ENCODE measurements at places on chromosomes 16 and 17.
A peak's percentile ranks its signal among the peaks of the same experiment; 100 is the strongest.

DNA sequence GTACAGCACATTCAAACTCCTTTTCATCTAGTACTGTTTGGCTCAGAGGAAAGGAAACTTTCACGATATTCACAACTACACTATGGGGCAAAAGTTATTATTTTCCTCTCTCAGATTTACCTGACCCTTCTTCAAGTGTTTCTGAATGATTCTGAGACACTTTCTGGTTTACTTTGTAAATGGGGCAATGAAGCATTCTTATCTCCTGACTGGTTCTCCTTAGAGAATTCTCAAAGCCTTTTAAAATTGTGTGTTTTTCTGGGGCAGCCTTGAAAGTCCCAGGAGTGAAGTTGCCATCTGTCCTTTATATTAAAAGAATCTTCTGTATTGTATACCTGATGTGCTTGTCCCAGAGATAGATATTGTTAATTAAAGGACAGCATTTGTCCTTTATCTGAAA, 264.9 kb downstream of the FTO start:
- no peak for DNase-seq

DNA sequence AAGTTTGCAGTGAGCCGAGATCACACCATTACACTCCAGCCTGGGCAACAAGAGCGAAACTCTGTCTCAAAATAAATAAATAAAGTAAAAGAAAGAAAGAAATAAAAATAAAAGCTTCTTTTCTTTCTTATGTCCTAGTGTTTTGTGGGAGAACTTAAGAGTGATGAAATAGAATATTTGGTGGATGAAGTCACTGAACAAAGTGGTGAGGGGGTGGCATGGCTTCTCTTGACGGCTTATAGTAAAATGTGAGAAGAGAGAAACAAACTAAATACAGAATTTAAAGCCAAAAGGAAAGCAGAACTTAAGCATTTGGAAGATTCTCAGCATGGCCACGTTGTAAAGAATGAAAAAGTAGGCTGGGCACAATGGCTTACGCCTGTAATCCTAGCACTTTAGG, 15.3 kb downstream of the SGF29 start:
- DNase-seq = no peak

- DNase-seq = no peak
Measured at GRCh38 chr17:59893676-59894100, 767 bp downstream of the RPS6KB1 start.

- DNase-seq = no peak
Measured at GRCh38 chr17:45353043-45353442, 36.2 kb upstream of the MAP3K14 start.

- no peak for DNase-seq
Measured at GRCh38 chr16:14132696-14133048, 61.6 kb downstream of the MRTFB start.

- DNase-seq = peak; percentile 76
Measured at GRCh38 chr17:77429969-77430752, 289.4 kb downstream of the SEC14L1 start.

DNA sequence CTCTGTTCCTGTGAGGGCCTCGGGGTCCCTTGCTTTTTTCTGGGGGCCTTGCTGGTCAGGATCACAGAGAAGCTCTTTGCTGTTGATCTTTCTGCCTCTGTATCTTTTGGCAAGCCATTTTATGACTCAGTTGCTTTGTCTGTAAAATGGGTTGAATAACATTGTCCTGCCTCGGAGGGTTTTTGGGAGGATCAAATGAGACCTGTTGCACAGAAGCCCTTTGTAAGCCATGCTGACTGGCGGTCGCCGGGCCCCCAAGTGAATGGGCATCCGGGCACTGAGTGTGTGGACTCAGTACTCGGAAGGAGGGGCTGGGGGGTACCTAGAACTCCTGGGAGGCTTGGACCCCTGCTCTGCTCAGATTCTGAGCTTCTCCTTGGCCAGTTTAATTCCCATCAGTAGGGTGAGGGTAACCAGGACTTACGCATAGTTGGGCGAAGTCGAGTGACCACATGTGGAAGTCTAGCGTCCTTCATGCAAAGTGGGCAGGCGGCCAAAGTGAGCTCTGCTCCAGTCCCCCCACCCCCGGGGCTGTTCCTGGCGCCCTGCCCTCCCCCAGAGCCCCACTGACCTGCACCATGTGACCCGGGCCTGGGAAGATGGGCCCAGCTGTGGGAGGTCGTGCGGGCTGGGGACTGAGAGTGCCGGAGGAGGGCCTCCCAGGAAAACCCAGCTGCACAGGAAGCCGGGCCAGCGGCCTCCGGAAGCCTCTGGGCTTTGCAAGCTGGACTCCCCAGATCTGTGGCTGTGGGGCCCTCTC, 284.0 kb downstream of the SEC14L1 start:
- DNase-seq = no peak

DNA sequence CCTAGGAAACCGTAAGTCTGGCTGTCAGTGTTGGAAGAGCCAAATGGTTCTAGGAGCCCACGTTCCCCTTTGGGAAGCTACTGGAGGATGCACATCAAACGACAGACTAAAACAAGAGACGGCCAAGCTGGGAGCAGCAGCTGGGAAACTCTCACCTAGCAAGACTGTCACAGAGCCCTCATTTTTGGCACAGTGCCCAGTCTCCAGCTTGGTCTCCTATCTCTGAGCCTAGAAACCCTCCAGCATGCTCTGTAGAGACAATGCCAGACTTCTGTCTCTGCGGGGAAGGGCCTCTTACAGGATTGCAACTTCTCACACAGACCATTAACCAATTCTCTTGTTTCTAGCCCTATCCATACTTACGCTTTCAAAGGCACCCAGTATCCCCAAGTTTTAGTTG, 23.5 kb downstream of the GTF3C1 start:
- DNase-seq = no peak

All from stimulated activated CD8-positive, alpha-beta memory T cell treated with anti-CD3 and anti-CD28 coated beads, Interleukin-2, amount 100 ng/mL, for 1 hour (primary cell).